ENCODE measurements at places on chromosomes 3 and 15.
A peak's percentile ranks its signal among the peaks of the same experiment; 100 is the strongest.

DNA sequence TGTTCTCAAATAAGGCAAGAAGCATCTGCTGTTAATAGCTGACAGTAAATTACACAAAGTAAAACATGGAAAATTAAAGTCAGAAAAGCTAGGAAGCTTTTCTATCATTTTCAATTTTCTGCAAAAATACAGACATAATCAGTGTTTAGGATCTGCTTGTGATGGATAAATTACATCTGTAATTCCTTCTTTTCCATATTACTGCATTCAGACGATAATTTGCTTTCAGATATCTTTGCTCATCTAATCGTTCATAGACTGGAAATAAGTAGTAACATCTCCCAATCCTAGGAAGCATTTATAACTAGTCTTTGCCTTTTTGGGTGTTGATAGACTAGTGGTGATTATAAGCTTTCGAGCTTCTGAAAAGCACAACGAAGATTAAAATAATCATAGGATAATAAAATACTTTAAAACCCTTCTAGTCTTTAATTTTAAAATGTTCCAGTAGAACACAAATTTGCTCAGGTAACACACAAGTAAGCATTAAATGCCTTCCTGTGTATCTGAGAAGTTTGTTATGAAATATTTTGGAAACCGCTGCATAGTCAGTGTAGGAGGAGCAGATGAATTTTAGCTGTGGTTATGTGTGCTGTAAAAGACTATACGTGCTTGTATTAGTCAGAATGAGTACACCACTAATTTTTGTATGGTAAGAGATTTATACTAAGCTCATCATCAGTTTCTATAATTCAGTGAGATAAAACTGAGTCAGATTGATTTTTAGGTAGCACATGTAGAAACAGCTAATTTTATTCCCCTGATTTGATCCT, 41.0 kb downstream of the MBNL1 start:
- DNase-seq: no peak

DNA sequence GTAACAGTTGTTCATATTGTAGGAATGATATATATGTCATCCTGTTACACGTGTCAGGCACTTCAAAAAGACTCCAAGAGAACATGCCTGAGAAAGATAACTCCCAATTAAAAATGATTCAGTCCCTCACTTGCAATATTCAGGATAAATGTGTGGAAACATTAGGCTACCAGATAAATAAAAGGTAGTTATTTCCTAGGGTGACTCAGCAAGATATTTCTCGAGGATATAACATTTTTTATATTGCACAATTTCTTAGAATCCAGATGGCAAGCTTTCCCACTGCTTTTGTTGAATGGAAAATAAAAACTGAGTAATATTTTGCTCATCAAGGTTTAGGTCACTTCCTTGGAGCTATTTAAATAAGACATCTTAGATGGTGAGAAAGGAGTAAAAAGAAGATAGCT, 181.4 kb downstream of the GAP43 start:
- DNase-seq: no peak

GRCh38 chr3:171155122-171155700, 128.7 kb upstream of the SLC2A2 start:
- no peak for DNase-seq

DNA sequence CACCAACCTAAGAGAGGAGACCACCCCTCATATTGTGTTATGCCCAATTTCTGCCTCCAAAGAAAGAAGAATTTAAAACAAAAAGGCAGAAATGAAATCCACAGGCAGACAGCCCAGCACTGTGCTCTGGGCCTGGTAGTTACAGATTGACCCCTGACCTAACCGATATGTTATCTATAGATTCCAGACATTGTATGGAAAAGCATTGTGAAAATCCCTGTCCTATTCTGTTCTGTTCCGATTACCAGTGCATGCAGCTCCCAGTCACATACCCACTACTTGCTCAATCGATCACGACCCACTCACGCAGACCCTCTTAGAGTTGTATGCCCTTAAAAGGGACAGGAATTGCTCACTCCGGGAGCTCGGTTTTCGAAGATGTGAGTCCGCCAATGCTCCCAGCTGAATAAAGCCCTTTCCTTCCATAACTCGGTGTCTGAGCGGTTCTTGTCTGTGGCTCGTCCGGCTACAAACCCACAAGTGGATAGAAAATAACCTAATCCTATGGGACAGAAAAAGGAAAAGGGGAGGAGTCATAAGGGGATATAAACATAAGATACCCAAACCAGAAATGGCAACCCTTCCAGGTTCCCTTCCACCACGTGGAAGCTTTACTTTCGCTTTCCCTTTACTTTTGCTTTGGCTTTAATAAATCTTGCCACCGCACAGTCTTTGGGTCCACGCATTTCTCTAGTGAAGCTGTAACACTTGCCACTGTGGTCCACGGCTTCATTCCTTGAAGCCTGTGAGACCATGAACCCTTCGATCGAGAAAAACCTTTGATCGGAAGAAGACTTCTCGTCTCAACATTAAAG, 1.7 kb upstream of the CFAP91 start:
- no peak for DNase-seq

DNA sequence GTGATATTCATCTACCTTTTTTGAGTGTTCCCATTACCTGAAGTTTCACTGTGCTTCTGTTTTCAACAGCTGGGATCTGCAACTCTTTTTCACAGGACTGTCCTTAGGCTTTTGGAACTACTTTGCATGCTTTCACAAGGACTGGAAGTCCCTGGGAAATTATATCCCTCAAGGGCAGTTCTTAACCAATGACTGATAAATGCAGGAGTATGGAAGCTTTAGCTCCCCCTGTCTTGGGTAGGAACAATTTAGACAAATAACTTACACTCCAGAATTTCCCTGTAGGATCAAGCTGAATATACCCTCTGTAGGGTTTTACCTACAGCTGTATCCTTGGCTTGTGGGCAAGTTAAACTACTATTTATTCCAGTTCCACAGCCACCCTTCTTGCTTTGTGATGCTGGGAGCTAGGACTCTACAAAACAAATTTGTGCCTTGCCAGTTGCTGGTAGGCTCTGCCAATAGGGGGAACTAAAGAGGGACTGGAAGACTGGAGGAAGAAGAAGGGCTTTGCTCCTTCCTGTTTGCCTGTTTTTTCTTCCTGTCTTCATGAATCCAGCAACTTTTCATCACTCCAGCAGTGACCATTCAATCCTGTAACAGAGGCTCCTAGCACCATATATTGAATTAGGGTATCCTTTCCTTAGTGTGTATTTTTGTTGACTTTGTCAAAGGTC, 6.8 kb upstream of the ZNF280D start:
- no peak for DNase-seq

GRCh38 chr3:147305533-147306250, 100.7 kb downstream of the ZIC4 start:
- no peak for DNase-seq

DNA sequence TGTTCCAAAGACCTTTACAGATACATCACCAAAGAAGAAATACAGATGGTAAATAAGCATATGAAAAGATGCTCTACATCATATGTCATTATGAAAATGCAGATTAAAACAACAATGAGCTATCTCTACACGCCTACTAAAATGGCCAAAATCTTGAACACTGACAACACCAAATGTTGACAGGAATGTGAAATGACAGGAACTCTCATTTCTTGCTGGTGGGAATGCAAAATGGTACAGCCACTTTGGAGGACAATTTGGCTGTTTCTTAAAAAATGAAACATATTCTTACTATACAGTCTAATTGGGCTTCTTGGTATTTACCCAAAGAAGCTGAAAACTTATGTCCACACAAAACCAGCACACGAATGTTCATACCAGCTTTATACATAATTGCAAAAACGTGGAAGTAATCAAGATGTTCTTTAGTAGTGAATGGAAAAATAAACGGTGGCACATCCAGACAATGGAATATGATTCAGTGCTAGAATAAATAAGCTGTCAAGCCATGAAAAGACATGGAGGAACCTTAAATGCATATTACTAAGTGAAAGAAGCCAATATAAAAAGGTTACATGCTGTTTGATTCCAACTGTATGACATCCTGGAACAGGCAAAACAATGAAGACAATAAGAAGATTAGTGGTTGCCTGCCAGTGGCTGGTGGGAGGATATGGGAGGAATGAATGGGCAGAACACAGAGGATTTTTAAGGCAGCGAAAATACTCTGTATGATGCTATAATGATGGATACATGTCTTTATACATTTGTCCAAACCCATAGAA, 81.3 kb upstream of the NEDD4 start:
- DNase-seq: peak; percentile 43

GRCh38 chr3:152385761-152386160, 117.0 kb downstream of the MBNL1 start:
- DNase-seq: no peak

- no peak for DNase-seq
Observed at GRCh38 chr15:31161951-31162350, 60.4 kb upstream of the TRPM1 start.
